Retina (tissue), 1 donor: ENCODE measurements at places on chromosomes 5 and 9.

GRCh38 chr9:36665921-36666431 is 93.3 kb downstream of the MELK start:
- no peak for DNase-seq

GRCh38 chr9:110714314-110714713 is 45.7 kb downstream of the MUSK start:
- no peak for DNase-seq

DNA sequence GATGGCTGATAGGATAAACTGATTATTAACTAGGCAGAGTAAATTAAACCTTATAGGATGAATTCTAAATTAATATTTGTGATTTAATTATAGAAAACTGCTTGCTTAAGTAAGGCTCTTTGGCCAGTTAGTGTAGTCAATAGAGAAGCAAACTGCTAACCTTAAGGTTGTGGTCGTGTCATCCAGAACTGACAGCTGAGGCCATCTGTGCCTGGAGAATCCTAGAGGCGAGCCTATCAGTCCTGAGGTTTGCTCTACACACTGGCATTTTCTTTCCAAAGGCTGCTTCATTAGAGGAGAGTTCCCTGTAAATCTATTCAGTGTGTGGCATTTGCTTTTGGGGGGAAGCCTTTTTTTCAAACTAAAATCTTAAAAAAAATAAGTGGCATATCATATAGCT is 169.2 kb downstream of the MEF2C start:
- DNase-seq: no peak

- no peak for DNase-seq
These were observed 4.5 kb downstream of the NDUFS6 start for GRCh38 chr5:1805736-1806135.

DNA sequence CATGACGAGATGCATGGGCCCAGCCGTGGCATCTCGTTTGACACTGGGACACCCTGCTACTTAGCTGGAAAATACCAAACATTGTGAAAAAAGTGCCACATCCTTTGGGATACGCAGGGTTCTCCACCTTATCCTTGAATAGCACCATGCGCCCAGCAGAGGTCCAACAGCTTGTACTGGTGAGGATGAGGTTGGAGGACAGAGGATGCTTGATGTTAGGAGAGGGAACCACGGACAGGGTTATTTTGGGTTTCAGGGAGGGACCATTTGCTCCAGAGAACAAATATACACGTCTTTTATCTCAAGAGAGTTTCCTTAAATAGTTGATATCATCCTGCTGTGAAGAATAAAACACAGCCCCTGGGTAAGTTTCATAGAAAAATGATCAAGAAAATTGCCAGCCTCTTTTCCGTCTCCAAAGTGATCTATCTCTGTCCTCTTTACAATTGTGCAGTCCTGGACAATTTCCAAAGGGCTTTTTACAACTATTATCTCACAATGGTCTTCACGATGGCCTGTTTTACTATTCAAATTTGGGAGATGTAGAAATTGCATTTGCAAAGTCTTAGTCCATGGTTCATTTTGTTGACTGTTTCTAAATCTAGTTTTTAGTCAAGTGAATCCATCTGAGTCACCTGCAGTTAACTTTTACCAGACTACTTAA is 19.9 kb upstream of the FRRS1L start:
- DNase-seq: no peak

- no peak for DNase-seq
These were observed 54.8 kb downstream of the SV2C start for GRCh38 chr5:76137887-76138542.

DNA sequence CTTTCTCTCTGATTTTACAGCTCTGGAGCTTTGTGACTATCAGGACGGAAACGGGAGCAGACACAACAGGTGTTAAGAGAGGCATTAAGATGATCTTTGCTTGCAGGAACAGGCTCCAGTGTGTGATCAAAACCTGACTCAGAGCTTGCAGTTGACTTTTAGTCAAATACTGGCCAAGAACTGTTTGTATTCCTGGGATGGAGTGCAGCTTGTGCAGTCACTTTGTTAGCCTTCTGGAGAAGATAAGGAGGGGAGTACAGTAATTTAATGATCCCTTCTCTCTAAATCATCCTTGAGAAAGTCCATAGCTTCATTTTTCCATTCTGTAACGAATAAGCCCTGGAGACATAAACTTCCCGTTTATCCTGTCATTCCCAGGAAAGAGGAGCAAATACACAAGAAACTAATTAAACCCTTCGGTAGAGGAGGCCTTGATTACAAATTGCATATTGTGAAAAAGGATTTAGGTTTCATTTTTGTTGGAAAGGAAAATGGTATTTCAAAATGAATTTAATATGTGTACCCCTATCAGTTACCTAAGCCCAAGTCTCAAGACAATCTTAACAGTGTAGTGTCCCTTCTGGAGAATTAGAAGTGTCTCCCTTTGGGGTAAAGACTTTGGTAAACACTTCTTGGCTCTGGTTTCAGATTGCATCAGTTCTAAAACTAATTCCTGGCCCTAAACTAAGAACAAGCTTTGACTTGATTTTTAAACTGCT is 3.1 kb upstream of the STOM start:
- DNase-seq: no peak

GRCh38 chr9:37876376-37876775 is 27.6 kb downstream of the SLC25A51 start:
- DNase-seq: no peak

- no peak for DNase-seq
These were observed 81.6 kb downstream of the PTCH1 start for GRCh38 chr9:95435074-95435728.

- no peak for DNase-seq
These were observed 135.5 kb downstream of the CEMIP2 start for GRCh38 chr9:71632776-71633175.

GRCh38 chr5:93349613-93350012 is 231.4 kb downstream of the NR2F1-AS1 start:
- DNase-seq: no peak

DNA sequence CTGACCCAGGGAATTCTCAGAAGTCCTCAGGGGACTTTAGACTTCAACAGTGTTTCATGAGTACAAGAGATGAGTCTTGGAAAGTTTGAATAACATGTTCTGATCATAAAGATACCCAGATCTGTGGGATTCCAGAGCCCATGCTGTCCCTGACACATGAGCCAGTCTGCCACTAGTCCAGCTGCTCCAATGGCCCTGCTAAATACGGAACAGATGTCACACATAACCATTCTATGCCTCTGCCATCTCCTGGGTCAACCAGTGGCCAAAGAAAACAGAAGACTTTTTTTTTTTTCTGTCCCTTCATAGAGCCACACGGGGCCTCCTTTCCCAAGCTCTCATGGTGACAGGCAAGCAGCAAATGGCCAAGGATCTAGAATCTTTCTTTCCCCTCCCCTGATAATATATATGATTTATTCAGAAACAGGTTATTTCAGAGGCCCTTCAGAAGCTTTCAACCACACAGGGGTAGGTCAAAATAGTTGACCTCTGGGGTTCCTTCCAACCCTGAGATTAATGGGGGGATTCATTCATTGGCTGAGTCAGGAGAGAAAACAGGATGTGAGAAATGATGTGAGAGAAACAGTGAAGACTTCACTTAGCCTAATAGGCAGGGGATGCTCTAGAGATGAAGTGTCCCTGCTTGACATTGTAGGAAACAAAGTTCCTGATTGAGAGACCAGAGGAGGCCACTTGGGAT is 367.7 kb downstream of the CDK5RAP2 start:
- DNase-seq: no peak

- DNase-seq: no peak
These were observed 23.3 kb upstream of the CLPTM1L start for GRCh38 chr5:1368236-1368635.

DNA sequence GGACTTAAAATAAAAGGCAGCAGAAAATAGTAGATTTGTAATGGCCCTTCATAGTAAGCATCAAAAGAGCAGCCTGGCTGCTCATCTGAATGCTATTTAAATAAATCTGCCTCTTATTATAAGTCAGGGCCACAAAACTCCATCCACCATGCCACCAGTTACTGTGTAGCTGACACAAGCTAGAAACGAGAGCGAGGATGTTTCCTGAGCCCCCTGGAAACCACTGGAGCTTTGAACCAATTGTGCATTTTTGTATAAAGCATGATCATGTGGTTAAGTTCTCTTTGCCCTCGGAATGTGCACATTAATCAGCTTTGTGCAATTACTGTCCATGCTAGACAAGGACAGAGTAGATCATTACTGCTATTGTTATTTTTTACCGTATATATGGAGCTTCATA is 17.4 kb downstream of the SLC24A2 start:
- DNase-seq: no peak

DNA sequence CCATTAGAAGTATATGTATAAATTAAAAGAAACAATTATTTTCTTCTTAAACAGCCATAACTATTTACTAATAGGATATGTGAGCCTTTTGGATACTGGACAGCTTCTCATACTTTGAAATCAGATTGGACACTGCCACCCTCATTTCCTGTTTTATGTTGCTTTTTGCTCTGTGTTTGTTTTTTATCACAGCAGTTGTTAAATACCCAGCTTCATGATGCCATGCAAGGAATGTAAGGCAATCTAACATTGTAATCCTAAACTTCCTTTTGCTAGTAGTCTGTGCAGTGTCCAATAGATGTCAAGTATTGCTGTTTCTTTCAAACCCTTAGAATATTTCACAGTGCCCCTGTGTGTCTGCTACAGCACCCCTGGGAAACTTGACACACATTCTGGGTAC is 56.2 kb downstream of the CNTLN start:
- DNase-seq: no peak

DNA sequence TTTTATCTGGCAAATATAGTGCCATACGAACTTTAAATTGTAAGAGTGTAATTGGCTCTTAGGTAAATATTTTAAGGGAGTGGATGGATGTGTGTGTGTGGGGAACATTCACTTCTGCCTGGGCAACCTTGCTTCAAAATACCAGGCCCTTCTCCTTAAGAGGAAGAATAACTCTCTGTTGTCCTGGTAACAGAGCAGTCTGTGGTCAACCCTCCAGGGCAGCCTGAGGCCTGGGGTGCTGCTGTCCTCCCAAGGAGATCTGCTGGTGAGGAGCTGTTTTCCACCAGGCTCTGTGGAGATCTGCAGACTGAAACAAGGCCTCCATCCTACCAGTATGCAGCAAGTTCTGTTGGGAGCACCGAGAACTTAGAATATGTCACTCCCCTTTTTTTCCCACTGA is 325.2 kb downstream of the PSAT1 start:
- DNase-seq: no peak

DNA sequence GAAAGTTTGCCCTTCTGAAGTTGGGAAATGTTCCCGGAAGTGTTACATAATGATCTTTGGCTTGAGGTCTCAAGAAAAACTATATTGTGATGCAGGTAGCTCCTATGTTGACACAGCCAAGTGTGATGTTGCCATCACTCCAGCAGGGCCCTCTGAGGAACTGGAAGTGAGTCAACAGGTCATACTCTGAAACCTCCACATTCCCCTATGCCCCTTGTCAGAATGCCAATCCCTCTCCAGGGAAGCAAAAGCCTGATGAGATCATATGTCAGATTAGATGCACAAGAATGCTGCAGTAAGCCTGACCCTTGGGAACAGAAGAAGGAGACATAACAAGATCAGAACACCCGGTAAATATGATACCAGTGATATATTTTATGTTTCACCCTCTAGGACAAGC is 66.8 kb upstream of the ITGA2 start:
- no peak for DNase-seq

DNA sequence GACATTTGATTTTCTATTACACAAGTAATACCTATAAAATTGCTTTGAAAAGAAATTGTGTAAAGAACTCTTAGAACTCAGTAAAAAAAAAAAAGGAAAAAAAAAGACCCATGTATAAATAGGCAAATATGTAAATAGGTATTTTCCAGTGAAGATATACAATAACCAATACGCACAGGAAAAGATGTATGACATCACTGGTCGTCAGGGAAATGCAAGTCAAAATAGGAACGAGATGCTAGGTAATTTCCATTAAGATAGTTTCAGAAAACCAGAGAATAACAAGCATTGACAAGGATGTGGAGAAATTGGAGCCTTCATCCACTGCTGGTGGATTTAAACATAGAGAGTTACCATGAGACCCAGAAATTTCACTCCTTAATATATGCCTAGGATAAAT is 708.8 kb downstream of the MTRR start:
- no peak for DNase-seq

DNA sequence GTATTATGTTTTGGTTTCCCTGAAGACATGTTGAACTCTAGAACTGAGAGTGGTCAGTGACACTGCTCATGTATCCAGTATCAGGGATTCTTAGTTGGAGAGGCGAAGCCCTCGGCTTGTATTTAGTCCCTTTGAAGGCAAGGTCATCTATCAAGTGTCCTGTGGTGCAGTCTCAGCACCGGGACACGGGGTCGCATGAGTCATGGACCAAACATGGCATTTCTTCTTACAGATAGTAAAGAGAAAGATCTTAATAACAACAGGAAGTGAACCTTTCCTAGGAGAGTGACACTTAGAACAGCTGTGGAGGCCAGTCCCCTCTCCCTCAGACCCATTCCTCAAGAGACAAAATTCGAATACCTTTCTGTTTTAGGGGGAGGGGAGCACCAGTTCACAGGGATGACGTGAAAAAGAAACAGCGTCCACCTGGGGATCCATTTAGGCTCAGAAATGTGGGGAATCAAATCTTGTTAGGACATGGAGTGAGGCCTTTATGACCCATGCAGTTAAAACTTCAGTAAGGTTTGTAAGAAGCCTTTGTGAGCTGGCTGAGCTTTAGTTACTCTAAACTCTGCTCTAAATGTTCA is 86.5 kb downstream of the ADGRV1 start:
- DNase-seq: no peak

GRCh38 chr5:71872311-71872864 is 153.3 kb downstream of the CARTPT start:
- DNase-seq: no peak

- no peak for DNase-seq
These were observed 129.5 kb upstream of the RAPGEF1 start for GRCh38 chr9:131869348-131869747.

DNA sequence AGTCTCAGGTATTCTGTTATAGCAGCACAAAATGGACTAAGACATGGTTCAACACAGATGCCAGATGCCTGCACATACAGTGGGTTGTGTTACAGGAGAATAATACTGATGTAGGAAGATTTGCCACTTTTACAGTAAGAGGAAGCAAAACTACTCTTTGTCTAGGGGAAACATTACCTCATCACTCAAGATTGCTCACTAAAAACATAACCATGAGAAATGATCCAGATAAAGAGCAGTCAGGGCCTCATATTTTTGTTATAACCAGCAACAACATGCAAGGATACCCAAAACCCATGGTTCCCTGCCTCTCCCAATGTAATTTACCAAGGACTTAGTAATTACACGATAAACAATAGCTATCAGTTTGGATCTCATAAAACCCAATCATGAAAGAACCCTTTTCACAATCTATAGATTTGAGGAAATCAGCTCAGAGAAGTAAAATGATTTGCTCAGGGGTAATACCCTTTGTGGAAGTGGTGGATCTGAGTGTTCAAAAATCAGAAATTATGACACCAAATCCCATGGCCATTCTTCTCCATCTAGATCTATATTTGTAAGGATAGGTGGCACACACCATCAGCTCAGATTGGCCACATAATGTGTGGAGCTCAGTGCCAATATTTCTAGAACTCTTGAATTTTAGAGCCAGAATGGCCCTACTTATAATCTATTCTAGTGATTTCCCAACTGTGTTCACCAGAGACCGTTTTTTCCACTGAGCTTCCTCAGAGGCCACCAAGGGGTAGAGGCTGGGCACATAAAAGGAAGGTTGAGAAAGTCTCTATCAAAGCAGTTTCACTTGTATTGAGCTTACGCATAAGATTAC is 27.8 kb downstream of the DPYSL3 start:
- DNase-seq: no peak

- DNase-seq: no peak
These were observed 396.3 kb downstream of the KDM4C start for GRCh38 chr9:7154003-7154619.
